Esophagus (tissue), 2 donors: ENCODE measurements at places on chromosomes 1 and 21. TPM values are rescaled to one million over a fixed set of nuclear protein-coding genes. Genes with fewer than 3 reads are reported as not detected.

Gene PERM1
- polyA plus RNA-seq, result 0.47 TPM

Gene ITGB2
- polyA plus RNA-seq, result 10.0 TPM

Gene PKLR
- 0.04 TPM for polyA plus RNA-seq

Gene CD1B
- not detected for polyA plus RNA-seq

Gene DIO1
- 0.04 TPM for polyA plus RNA-seq

Gene GJA5
- polyA plus RNA-seq, result 1.4 TPM

Gene LCE1E
- not detected for polyA plus RNA-seq

Gene PLPPR4
- 0.45 TPM for polyA plus RNA-seq

Gene LIPI
- polyA plus RNA-seq, result not detected
